Vein endothelial cell (primary cell): ENCODE measurements at places on chromosomes 7 and 10. TPM values are rescaled to one million over a fixed set of nuclear protein-coding genes. Genes with fewer than 3 reads are reported as not detected.

Gene ZNF775
- 4.8 and 6.9 TPM in 2 replicates for total RNA-seq

Gene NACAD
- 0.76 and 1.6 TPM in 2 replicates for total RNA-seq

Gene HPS1
- 45.7 and 48.7 TPM in 2 replicates for total RNA-seq

Gene TYSND1
- total RNA-seq, result 7.4 and 8.5 TPM in 2 replicates

Gene TSPAN33
- 0.10 TPM in 1 of 2 replicates, not detected in the other for total RNA-seq

Gene AKR1C8
- not detected in 2 replicates for total RNA-seq

Gene RASSF4
- total RNA-seq, result 7.5 and 10.8 TPM in 2 replicates

Gene TMEM26
- total RNA-seq, result under 0.01 TPM in 1 of 2 replicates, not detected in the other

Gene CYTH3
- total RNA-seq, result 14.4 and 20.9 TPM in 2 replicates

Gene CPVL
- total RNA-seq, result 0.48 TPM in 1 of 2 replicates, not detected in the other

Gene GIMAP7
- total RNA-seq, result 25.2 and 31.6 TPM in 2 replicates

Gene C10orf62
- 0.10 TPM in 1 of 2 replicates, not detected in the other for total RNA-seq

Gene SDK1
- 0.19 and 0.65 TPM in 2 replicates for total RNA-seq

Gene GBX1
- total RNA-seq, result under 0.01 TPM in 1 of 2 replicates, not detected in the other

Gene SPDYE2
- total RNA-seq, result not detected in 2 replicates

Gene OR2A5
- not detected in 2 replicates for total RNA-seq
